ENCODE measurements at places on chromosomes 12 and 14. TPM values are rescaled to one million over a fixed set of nuclear protein-coding genes. Genes with fewer than 3 reads are reported as not detected.

The OR4K5 gene
- total RNA-seq, result not detected

The PTPN21 gene
- 37.8 TPM for total RNA-seq

The TSHR gene
- not detected for total RNA-seq

GRCh38 chr12:2168808-2169207 is 116.0 kb downstream of the CACNA1C start:
- no peak for DNase-seq

GRCh38 chr12:115129727-115130126 is 445.8 kb upstream of the TBX3 start:
- no peak for DNase-seq

DNA sequence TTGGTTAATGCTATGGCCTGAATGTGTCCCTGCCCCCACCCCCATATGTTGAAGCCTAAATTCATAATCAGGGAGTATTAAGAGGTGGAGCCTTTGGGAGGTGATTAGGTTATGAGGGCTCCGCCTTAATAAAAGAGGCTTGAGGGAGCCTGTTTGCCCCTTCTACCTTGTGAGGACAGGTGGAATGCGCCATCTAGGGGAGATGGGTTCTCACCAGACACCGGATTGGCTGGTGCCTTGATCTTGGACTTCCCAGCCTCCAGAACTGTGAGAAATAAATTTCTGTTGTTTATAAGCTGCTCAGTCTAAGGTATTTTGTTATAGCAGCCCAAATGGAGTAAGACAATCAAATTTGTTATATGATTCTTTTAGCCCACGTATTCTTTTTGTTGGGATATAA is 148.3 kb downstream of the PTCSC3 start:
- no peak for DNase-seq

GRCh38 chr12:2083561-2083960 is 30.8 kb downstream of the CACNA1C start:
- no peak for DNase-seq

GRCh38 chr14:90558983-90559590 is 162.3 kb downstream of the CALM1 start:
- DNase-seq, result no peak

GRCh38 chr12:58657190-58657589 is 263.1 kb downstream of the LRIG3 start:
- no peak for DNase-seq
